ENCODE measurements at places on chromosomes 7 and 10.

- peak; percentile 23 for DNase-seq
Measured at GRCh38 chr7:98879198-98879978, 1.1 kb downstream of the TRRAP start.

- no peak for DNase-seq
Measured at GRCh38 chr7:29957521-29958310, 31.9 kb downstream of the SCRN1 start.

DNA sequence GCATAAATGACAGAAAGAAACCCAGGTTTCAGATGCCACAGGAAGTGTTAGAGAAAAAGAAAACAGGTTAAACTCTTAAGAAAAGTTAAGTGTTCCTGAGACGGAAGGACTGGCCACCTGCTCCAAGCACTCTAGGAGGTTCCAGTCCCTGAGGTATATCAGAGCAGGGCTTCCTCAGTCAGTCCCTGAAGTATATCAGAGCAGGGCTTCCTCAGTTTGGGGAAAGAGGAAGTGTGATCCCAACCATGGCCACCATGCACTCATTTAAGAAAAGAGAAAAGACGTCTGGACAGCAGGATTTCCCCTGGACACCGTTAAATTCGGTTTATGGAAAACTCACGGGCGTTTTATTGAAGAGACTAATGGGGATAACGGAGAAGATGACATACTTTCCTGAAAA is 133.4 kb upstream of the PFKP start:
- DNase-seq = no peak

DNA sequence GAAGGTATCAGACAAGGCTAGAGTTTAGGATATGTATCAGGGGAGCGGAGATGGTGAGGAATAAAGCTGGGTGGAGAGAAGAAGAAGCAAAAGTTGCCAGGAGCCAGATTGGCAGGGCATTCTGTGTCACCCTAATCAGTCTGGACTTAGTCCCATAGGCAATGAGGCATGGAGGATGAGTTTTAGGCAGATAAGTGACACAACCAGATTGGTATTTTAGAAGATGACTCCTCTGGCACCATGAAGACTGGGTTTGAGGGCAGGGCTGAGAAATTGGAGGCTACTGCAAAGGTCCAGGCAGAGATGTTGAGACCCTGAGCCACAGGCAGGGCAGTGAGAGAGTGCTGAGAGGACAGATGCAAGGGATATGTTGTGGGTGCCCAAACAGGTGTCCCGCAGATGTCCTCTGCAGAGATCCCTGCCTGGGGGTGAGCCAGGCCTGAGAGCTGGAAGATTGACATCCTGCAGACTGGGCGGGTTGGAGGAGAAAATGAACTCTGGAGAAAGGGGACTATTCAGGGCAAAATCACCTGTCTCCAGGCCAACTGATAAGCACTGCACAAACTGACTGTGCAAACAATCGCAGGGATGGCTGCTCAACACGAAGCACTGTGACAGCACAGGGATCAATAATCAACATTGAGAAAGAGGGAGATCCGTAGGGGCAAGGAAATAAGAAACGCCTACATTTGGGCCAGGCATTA is 11.9 kb upstream of the HABP2 start:
- no peak for DNase-seq

GRCh38 chr10:124040451-124041188 is 52.8 kb downstream of the CHST15 start:
- no peak for DNase-seq

DNA sequence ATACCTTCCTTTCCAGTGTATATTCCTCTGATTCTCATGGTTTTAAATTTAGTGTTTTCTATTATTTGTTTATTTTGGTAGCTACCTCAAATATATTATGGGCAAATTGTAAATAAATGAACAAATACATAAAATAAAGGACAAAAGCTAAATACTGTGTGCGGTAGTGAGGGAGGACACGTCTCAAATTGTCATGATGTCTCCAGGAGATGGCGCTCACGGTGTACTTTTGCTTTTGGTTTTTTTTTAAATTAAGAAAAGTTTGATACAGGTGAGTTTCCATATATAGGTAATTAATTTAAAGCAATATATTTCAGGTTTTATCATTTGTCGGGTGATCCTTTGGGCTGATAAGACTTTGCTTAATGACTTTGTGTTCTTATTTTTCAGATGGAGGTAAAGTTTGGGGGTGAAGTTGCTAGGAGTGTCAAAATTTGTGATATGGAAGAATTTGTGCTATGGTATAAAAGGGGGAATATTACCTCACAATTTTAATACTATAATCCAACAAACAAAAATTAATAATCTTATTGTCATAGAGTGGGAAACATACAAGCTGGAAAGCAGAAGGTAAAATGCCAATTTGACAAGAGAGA is 68.4 kb upstream of the TMEM229A start:
- DNase-seq = peak; percentile 10

GRCh38 chr7:129108581-129108980 is 35.9 kb upstream of the TSPAN33 start:
- DNase-seq = no peak

- peak; percentile 76 for DNase-seq
Measured at GRCh38 chr7:112199035-112199655, 7.1 kb downstream of the DOCK4 start.

- no peak for DNase-seq
Measured at GRCh38 chr7:143511593-143512047, 33.9 kb downstream of the TAS2R41 start.

DNA sequence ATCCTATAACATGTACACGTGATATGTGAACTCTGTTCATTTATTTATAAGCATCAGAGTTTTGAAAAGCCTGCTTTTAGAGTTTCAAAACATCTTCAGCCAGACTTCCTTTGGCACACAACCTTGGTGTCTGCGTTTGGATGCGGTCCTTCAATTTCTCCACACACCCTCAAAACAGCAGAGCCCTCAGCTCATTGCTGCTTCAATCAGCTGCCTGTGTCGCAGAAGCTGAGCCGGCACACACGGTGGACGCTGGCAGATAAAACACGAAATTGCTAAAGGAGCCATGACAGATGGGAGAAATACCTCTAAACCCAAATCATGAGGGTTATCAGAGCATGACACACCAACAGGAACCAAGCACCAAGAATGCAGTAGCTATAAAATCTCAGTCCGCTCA is 396.4 kb upstream of the AKR1E2 start:
- DNase-seq = no peak

- no peak for DNase-seq
Measured at GRCh38 chr10:19488592-19489280, 327.5 kb upstream of the PLXDC2 start.

GRCh38 chr10:28282336-28282735 is 20.5 kb downstream of the MPP7 start:
- no peak for DNase-seq

- no peak for DNase-seq
Measured at GRCh38 chr10:118392761-118393160, 50.6 kb upstream of the FAM204A start.

- DNase-seq = no peak
Measured at GRCh38 chr7:143426479-143427142, 16.6 kb upstream of the TAS2R60 start.

DNA sequence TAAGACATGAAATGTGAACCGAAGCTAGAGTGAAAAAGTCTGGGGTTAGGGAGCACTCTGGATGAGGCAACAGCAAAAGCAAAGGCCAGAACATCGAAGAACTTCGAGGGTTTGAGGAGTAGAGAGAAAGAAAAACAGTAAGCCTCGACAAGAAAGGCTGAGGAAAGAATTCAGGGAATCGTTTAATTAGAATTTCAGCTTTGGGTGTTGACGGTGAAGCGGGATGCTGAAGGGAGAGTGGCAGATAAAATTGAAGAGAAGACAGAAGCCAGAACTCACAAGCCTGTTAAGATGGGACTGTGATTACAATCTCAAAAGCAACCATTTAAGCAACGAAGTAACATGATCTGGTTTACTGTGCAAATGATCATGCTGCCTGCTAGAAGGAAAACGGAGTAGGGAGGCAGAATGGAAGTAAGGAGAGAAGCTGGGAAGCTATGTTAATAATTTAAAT is 2.1 kb downstream of the TRDMT1 start:
- DNase-seq = peak; percentile 61

DNA sequence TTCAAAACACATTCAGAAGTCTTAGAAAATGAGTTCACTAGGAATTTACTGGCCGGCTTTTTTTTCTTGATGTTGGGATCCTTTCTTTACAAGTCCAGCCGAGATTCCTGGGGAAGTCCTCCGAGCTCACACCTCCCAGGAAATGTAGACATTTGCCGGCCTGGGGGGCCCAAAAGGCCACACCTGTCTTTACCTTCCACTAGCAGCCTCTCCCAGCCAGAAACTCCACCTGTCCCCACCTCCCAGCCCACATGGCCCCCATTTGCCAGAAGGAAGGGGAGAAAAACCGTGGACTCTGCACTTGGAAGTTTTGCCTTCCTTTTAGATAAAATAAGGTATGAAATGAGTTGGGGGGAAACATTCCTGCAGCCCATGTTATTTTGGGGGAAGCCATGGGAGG is 27.6 kb upstream of the EMX2 start:
- no peak for DNase-seq

GRCh38 chr10:103855424-103855823 is at the start of gene SH3PXD2A:
TSS of gene SH3PXD2A (minus strand) at chr10:103855576. CDS start at chr10:103855266, 310 bp downstream.
- no peak for DNase-seq

- no peak for DNase-seq
Measured at GRCh38 chr7:4227105-4228010, 454.7 kb upstream of the FOXK1 start.

DNA sequence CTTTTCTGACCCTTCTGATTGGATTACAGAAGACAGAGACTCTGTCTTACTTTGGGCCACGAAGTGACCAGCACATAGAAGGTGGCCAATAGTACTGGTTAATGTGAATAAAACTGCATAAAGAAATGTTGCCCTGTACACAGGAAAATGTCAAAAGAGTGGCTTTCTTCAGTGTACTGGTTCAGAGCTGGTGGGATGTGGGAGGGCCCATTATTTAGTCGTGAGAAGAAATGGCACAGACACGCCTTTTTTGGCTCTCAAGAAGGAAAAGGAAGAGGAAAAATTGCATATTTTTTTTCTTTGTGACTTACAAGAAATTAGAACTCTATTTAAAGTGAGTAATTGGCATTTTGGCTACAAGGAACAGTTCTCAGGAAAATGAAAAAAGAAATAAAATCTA is 129.7 kb downstream of the DGKI start:
- no peak for DNase-seq

DNA sequence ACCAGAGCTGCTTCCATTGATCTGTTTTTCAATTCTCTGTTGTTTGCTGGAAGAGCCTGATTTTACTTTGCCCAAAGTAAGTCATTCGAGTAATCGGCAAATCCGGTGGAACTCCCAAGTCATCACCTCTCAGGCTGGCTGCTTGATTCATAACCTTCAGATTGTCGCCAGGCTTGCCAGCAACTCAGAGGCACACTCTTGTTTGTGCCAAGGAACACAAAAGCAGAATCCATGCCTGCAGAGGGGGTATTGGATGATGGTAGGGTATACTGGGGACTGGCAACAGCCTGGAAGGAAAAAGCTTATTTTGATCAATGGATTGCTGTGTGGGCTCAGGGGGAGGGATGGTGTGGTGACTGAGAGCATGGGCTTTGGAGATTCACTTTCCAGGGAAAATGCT is 542.4 kb downstream of the SORCS3 start:
- DNase-seq = no peak

- no peak for DNase-seq
Measured at GRCh38 chr10:80583685-80584084, 46.0 kb downstream of the SH2D4B start.

- no peak for DNase-seq
Measured at GRCh38 chr10:83272666-83273434, 866.5 kb upstream of the GHITM start.

- peak; percentile 76 for DNase-seq
Measured at GRCh38 chr10:36779238-36779846, 346.1 kb upstream of the ANKRD30A start.

DNA sequence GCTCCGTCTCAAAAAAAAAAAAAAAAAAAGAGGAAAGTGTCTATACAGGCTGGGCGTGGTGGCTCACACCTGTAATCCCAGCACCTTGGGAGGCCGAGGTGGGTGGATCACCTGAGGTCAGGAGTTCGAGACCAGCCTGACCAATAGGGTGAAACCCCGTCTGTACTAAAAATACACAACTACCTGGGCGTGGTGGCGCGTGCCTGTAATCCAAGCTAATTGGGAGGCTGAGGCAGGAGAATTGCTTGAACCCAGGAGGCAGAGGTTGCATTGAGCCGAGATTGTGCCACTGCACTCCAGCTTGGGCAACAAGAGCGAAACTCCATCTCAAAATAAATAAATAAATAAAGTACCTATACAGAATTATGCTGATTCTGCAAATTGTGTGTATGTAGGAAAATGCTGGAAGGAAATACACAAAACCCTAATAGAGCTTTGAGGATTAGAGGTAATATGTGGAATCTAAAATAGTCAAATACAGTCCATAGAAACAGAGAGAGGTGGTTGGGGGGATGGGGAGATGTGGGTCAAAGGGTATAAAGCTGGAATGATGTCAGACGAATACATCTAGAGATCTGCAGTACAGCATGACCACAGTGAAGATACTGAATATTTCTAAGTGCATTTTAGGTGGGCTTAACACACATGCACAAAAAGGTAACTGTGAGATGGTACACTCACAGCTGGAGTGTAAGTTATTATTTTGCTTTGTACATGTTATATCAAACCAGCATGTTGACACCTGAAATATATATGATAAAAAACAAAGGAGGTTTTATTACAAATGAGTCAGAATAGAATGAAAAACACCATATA is 174.5 kb upstream of the KLF14 start:
- DNase-seq = peak; percentile 78

DNA sequence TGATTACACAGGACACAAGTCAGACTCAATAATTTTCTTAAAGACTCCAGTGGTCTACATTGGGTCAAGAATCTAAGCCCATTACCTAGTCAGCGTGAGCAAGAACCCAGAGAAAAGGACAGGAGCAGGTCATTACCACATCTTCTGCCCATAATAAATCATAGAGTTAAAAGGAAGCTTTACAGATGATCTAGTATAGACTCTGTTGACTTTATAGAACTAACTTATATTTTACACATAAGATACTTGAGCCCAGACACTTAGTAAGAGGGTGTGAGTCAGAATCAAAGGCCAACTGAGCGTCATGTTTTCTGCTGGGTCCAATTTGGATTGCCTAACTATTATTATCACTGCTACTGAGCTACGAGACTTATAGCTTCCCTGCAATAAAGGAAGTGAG is 206.1 kb upstream of the NPSR1 start:
- peak; percentile 64 for DNase-seq

DNA sequence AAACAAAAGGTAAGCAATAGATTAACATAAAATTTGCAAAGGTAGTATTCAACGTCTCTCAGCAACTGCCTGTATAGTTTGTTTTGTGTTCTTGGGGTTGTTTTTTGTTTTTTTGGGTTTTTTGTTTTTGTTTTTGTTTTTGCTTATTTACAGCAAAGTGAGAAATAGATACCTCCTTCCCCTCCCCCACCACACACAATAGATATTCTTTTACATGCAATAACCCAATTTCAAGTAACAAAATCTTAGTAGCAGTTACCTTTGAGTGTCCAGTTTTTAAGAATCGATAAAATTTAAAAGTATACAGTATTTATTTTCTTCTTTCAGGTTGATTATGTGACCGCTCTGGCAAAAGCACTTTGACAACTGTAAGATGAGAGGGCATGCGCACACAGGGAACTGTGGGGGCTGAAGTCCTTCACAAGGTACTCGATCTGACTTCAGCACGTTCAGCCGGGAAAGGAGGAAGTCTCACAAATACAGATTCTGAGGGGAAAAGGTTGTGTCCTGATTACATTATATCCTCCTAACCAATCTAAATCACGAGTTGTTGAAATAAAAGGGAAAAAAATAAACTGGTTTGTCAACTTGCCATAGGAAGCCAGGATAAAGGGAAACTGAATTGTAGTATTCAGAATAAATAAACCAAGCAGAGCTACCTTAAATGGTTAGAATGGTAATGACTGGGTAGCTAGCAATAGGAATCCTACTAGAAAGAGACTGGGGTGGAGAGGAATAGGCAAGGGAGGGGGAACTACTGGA is 47.8 kb downstream of the CPEB3 start:
- no peak for DNase-seq

Data from HT1080 (cell line).